Stimulated activated CD8-positive, alpha-beta memory T cell treated with anti-CD3 and anti-CD28 coated beads, Interleukin-15, amount 100 ng/mL, for 1 hour (primary cell): ENCODE measurements at places on chromosomes 6 and 20.

DNA sequence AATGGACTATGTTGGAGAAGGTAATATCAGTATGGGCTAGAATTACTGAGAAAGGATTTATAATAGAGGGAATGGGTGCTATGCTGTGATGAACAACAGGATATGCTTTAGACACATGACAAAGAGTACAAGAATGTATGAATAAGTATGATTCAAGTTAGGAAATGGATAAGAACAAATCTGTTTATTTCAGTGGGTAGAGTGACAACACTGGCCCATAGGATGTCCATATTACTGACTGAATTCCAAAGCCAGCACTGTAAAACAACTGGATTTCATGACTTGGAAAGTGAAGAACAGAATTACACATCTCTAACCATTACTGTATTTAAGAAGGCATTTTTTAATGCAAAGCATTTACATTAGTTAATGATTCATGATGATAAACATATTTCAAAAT, 35.9 kb downstream of the EPM2A start:
- DNase-seq = no peak

DNA sequence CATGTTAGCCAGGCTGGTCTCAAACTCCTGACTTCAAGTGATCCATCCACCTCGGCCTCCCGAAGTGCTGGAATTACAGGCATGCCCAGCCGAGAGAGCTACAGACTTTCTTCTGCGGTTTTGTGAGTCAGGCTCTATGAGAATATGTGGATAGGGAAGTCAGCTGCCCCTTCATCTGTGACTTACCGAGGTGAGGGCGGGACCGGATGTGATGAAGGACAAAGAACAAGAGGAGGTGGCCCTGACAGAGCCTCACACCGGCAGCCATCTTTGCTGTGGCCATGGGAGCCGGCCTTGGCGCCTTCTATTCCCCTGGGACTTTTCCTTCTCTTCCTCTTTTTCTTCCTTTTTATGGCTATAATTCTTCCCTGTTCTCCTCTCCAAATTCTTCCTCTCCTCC, 67.0 kb downstream of the IYD start:
- DNase-seq = no peak

DNA sequence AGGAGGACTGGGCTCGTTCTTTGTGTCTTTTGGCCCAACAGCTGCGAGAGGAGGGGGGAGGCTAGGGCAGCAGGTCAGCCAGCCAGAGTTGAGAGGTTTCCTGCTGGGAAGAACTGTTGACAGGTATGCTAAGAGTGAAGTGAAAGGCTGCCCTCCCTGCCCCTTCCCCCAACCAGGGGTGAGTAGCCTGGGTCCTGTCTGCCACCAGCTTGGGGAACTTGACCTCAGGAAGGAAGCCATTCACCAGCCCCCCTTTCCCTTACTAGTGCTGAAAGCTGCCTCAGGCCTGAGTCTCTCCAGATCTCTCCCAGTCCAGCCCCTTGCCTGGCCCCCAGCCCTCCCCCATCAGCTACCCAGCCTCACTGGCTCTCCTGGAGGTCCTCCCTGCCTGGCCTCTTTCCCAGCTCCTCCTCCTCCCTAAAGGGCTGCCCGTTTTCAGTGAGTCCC, 20.7 kb upstream of the ZNF76 start:
- no peak for DNase-seq

GRCh38 chr6:11209906-11210305, 22.6 kb downstream of the NEDD9 start:
- DNase-seq = no peak

GRCh38 chr6:142013287-142013686, 119.4 kb upstream of the GJE1 start:
- DNase-seq = no peak

DNA sequence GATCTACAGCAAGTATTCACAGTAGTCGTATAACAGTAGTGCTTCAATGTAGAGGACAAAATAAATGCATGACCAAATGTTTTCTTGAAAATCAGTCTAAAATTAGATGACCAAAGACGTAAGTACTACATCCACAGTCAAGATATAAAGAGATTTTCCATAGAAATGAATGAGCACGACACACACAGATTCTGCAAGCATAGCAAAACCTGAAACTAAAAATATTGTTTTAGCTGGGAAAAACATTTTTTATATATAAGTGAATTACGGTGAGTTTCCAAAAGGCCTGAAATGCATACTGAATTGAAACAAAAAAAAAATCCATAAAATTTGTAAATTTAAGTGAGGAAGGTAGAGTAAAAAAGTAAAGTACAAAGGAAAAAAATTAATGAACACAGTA, 167.8 kb upstream of the RUNX2 start:
- DNase-seq = no peak

GRCh38 chr6:37343248-37343647, 10.5 kb upstream of the RNF8 start:
- DNase-seq = no peak

DNA sequence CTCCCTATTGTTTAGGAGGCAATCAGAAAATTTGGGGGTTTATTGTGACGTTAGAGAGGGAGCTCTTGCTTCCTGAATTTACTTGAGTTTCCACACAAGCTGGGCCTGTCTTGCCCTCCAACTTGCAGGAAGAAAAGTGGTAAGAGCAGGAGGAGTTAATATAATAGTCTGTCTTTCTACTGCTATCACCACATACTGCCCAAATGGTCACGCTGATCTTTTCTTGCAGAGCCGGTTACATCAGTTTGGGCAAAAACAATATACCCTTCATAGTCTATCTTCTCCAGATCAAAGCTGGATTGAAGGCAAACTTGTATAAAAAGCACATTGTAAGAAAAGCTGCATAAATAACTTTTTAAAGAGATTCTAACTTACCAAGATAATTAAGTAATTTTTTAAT, 46.3 kb upstream of the ECHDC1 start:
- DNase-seq = no peak
